ENCODE measurements at places on chromosomes 12 and 14.
A peak's percentile ranks its signal among the peaks of the same experiment; 100 is the strongest.

DNA sequence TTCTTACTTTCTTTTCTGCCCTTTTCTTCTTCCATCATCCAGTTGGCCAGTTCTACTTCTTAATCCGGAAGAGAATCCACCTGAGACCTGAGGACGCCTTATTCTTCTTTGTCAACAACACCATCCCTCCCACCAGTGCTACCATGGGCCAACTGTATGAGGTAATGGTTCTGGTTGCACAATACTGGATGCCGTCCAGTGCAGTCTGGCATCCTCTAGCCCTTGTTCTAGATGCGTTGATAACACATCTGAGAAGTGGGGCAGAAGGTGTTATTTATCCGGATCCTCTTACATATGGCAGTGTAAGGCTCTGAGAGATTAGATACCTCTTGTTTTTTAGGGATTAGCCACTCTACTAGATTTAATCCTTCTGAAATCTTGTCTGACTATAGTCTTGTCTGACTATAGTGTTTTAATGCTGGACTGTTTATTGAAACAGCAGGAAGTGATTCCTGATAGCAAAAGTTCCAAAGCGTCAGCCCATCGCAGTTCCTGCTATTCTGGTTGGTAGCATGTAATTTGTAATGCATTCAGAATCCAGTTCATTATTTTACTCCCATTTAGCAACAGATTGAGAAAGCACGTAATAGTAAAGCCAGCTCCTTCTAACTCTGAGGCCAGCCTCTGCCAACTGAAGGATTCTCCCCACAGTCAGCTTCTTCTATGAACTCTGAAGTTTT lies 7.9 kb downstream of the GABARAPL1 start:
- no peaks in the 10 kb centered on the region for H3K27me3 ChIP-seq
- H3K36me3 ChIP-seq = no peaks in the 10 kb centered on the region
- no peaks in the 10 kb centered on the region for H3K4me1 ChIP-seq
- H3K27ac ChIP-seq = no peak overlapping the region
- H3K4me3 ChIP-seq = no peak overlapping the region

- no peak for DNase-seq
- no peak overlapping the region for H3K4me3 ChIP-seq
- H3K36me3 ChIP-seq = no peaks in the 10 kb centered on the region
- no peaks in the 10 kb centered on the region for H3K27me3 ChIP-seq
- H3K27ac ChIP-seq = no peak overlapping the region
- H3K4me1 ChIP-seq = no peaks in the 10 kb centered on the region
These were observed 290.2 kb downstream of the PRKD1 start for GRCh38 chr14:29637411-29637810.

GRCh38 chr12:49344486-49345050 lies 2.1 kb upstream of the DNAJC22 start:
- H3K36me3 ChIP-seq = no peaks in the 10 kb centered on the region
- peak; percentile 37 for DNase-seq
- peaks cover 55% of the 10 kb centered on the region for H3K27me3 ChIP-seq
- no peak overlapping the region for H3K27ac ChIP-seq

- H3K27ac ChIP-seq = no peak overlapping the region
- peaks cover 6% of the 10 kb centered on the region for H3K4me1 ChIP-seq
- DNase-seq = no peak
- H3K27me3 ChIP-seq = no peaks in the 10 kb centered on the region
These were observed 272.8 kb downstream of the KSR2 start for GRCh38 chr12:117695956-117696355.

GRCh38 chr12:64470495-64470894 lies 18.6 kb downstream of the TBK1 start:
- H3K27ac ChIP-seq = no peak overlapping the region
- no peak overlapping the region for H3K4me3 ChIP-seq
- H3K4me1 ChIP-seq = no peaks in the 10 kb centered on the region
- H3K27me3 ChIP-seq = no peaks in the 10 kb centered on the region
- peaks cover 88% of the 10 kb centered on the region for H3K36me3 ChIP-seq

- H3K27me3 ChIP-seq = no peaks in the 10 kb centered on the region
- H3K4me3 ChIP-seq = no peak overlapping the region
- H3K4me1 ChIP-seq = no peaks in the 10 kb centered on the region
- H3K27ac ChIP-seq = no peak overlapping the region
These were observed 40.5 kb downstream of the KCNA5 start for GRCh38 chr12:5083955-5084849.

DNA sequence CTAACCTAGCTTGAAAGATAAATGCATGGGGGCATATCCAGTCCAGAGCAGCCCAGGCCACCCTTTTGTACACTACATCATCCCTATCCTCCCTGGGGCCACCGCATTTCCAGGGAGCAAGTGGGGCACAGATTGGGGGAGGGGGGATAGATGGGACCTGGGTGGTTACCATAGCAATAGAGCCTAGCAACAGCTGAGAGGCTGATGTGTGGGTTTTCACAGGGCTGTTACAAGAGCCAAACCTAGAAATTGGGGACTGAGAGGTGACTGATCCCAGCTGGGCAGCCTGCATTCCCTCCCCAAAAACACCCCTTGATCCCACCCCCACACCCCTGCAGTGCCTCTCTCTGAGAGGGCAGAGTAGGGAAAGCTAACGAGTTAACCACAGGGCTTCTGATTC lies 3.7 kb upstream of the ZNF384 start:
- DNase-seq = no peak
- H3K4me1 ChIP-seq = peaks cover 7% of the 10 kb centered on the region
- no peak overlapping the region for H3K27ac ChIP-seq
- no peaks in the 10 kb centered on the region for H3K36me3 ChIP-seq
- no peaks in the 10 kb centered on the region for H3K27me3 ChIP-seq

- H3K27me3 ChIP-seq = peaks cover 51% of the 10 kb centered on the region
- no peak overlapping the region for H3K27ac ChIP-seq
- no peak for DNase-seq
- no peak overlapping the region for H3K4me3 ChIP-seq
- no peaks in the 10 kb centered on the region for H3K4me1 ChIP-seq
These were observed 48.2 kb downstream of the MBIP start for GRCh38 chr14:36271939-36272907.

DNA sequence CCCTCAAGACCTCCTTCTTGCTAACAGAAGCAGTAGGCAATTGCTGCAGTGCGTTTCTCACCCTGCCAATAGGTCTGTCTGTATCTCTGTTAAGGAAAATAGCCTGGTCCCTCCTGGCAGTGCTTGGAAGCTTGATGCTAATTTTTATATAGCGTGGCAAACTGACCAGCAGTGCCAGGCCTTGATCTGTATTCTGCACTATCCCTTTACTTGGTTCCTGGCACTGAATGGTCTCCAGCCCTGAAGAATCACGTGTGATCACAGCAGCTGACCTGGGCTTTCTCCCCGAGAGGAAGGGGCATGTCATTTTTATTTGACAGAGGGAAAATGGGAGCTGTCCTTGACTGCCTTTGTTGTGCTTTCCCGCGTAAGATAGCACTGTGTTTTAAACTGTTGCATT lies 48.7 kb upstream of the TRAF3 start:
- H3K36me3 ChIP-seq = peaks cover 67% of the 10 kb centered on the region
- no peak overlapping the region for H3K27ac ChIP-seq
- no peaks in the 10 kb centered on the region for H3K27me3 ChIP-seq
- no peaks in the 10 kb centered on the region for H3K4me1 ChIP-seq
- no peak overlapping the region for H3K4me3 ChIP-seq

DNA sequence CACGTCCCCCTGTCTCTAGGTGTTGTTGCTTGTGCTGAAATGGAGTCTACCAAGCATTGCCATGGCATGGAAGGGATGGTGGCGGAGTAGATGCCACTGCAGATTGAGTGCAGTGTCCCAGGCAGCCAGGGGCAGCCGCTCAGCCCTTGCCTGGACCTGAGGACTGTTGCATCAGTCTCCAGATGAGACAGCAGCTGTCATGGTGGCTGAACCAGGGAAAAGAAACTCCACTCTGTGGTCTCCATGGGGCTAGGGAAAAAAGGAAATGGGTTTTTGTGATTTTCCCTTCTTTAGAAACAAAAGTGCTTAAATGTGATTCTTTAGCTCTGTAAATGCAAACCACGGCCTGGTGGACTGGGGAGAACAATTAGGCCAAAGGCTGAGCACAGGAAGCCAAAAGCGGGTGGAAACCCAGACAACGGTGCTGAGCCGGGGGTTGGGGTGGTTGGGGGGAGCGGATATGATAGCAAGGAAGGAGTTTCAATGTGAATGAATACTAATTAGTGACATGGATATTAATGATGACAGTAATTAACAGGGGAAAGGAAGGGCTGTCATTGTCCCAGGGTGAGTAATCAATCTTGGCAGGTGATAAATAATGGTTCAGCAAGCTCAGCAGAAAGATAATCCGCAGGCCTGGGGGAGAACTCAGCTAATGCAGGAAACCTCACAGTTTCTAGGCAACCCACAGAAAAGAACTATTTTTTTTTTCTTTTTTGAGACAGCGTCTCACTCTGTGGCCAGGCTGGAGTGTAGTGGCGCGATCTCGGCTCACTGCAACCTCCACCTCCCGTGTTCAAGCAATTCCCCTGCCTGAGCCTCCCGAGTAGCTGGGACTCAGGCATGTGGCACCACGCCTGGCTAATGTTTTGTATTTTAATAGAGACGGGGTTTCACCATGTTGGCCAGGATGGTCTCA lies 442.6 kb downstream of the DPF3 start:
- no peaks in the 10 kb centered on the region for H3K36me3 ChIP-seq
- no peak for DNase-seq
- H3K27ac ChIP-seq = no peak overlapping the region
- no peaks in the 10 kb centered on the region for H3K27me3 ChIP-seq
- H3K4me1 ChIP-seq = no peaks in the 10 kb centered on the region
- H3K4me3 ChIP-seq = no peak overlapping the region

GRCh38 chr14:92252323-92252722 lies 70.6 kb upstream of the SLC24A4 start:
- H3K4me3 ChIP-seq = no peak overlapping the region
- peaks cover 54% of the 10 kb centered on the region for H3K27me3 ChIP-seq
- DNase-seq = no peak
- no peak overlapping the region for H3K27ac ChIP-seq
- no peaks in the 10 kb centered on the region for H3K36me3 ChIP-seq
- no peaks in the 10 kb centered on the region for H3K4me1 ChIP-seq

GRCh38 chr14:104979758-104980610 lies 1.8 kb upstream of the AHNAK2 start:
- peaks cover 16% of the 10 kb centered on the region for H3K4me1 ChIP-seq
- no peaks in the 10 kb centered on the region for H3K27me3 ChIP-seq
- no peaks in the 10 kb centered on the region for H3K36me3 ChIP-seq
- peak overlapping the region; percentile 23 for H3K27ac ChIP-seq

- no peaks in the 10 kb centered on the region for H3K4me1 ChIP-seq
- no peak overlapping the region for H3K27ac ChIP-seq
- no peak overlapping the region for H3K4me3 ChIP-seq
- H3K36me3 ChIP-seq = no peaks in the 10 kb centered on the region
These were observed 187.1 kb downstream of the KITLG start for GRCh38 chr12:88393017-88393767.

- DNase-seq = no peak
- no peaks in the 10 kb centered on the region for H3K27me3 ChIP-seq
- H3K36me3 ChIP-seq = no peaks in the 10 kb centered on the region
- H3K27ac ChIP-seq = no peak overlapping the region
These were observed 23.7 kb downstream of the GYS2 start for GRCh38 chr12:21580748-21581516.

DNA sequence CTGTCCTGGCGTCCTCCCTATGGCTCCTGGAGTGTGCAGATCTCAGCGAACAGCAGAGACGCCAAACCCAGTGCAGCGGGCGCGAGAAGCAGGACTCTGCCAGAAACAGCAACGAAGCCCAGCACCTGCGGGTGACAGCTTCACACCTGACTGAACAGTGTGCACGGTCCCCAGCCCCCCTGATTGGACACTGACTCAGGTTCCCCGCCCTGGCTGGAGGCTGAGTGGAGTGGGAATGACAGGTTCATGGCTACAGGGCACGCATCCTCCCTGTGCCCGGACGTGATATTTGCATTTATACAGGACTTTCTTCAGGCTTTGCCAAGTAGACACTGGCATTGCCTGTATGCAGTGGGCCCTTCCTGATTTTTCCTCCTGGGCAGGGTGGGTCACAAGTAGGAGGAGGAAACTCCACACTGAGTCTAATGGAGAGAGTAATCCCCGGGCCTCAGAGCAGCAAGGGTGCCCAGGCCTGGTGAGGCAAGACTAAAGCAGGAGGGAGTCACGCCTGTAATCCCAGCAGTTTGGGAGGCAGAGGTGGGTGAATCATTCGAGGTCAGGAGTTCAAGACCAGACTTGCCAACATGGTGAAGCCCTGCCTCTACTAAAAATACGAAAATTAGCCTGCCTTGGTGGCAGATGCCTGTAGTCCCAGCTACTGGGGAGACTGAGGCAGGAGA lies 71.6 kb downstream of the ASCL4 start:
- H3K4me3 ChIP-seq = no peak overlapping the region
- H3K36me3 ChIP-seq = no peaks in the 10 kb centered on the region
- no peak for DNase-seq
- no peak overlapping the region for H3K27ac ChIP-seq
- H3K4me1 ChIP-seq = no peaks in the 10 kb centered on the region
- peaks cover 70% of the 10 kb centered on the region for H3K27me3 ChIP-seq

- no peak for DNase-seq
- no peaks in the 10 kb centered on the region for H3K4me1 ChIP-seq
- H3K4me3 ChIP-seq = no peak overlapping the region
- no peaks in the 10 kb centered on the region for H3K36me3 ChIP-seq
These were observed 103.0 kb upstream of the NTF3 start for GRCh38 chr12:5328669-5329517.

DNA sequence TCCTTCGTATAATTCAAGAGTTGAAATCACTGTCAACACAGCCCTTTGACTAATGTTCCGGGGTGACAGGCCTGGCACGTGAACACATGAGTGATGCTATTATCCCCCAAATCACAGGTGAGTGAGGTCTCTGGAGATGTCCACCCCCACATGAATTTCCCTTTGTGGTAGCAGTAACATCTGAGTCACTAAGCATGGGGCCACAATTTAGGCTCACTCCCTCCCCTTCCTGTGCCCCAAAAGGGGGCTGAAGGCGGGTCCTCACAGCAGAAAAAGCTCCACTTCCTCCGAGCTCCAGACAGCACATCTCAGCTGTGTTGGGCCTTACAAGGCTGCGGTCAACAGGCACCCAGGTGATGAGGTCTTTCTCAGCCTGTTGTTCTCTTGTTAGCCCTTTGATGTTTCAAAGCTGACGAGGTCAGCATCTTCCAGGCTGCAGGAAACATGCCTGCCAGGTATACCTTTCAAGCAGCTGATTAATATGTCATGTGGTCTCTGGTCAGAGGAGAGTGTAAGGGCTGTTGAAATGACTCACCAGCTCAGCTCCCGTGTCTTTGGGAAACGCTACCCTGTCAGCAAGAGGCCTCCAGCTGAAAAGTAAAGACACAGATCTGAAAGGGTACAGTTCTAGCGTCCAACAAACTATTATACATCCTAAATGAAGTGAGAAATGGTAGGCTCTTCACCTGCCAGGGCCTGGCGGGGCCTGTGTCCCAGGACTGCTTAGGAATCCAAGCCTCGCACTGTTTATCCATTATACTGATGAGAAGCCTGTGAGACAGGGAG lies 107.3 kb downstream of the ZFP36L1 start:
- H3K4me3 ChIP-seq = no peak overlapping the region
- no peaks in the 10 kb centered on the region for H3K36me3 ChIP-seq
- peak overlapping the region; percentile 100 for H3K27ac ChIP-seq
- peak; percentile 88 for DNase-seq

DNA sequence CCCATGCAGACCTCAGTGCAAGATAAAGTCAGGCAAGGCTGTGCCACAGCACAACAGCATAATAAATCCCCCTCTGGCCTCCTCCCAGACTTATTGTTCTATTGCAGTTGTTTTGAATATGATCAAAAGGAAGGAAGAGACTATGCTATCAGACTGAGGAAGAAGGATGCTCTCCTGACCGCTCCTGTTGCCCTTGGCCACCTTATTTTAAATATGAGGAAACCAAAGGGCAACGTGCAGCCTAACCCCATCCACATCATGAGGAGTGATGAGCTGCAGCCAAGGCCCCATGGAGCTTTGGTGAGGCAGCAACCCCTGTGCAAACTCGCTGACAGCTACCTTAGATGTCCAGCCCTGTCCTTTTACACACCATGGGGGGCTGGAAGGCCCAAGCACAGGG lies 291.7 kb downstream of the ZFP36L1 start:
- no peak overlapping the region for H3K27ac ChIP-seq
- DNase-seq = no peak
- no peaks in the 10 kb centered on the region for H3K36me3 ChIP-seq
- H3K4me1 ChIP-seq = peaks cover 7% of the 10 kb centered on the region
- H3K4me3 ChIP-seq = no peak overlapping the region
- H3K27me3 ChIP-seq = no peaks in the 10 kb centered on the region
